ENCODE measurements at places on chromosomes 5 and 9.
A peak's percentile ranks its signal among the peaks of the same experiment; 100 is the strongest.

- no peak for ATAC-seq
Measured at GRCh38 chr9:92010705-92011536, 60.9 kb upstream of the ROR2 start.

GRCh38 chr5:776862-777711 lies 7.4 kb downstream of the ZDHHC11B start:
- ATAC-seq, result no peak

DNA sequence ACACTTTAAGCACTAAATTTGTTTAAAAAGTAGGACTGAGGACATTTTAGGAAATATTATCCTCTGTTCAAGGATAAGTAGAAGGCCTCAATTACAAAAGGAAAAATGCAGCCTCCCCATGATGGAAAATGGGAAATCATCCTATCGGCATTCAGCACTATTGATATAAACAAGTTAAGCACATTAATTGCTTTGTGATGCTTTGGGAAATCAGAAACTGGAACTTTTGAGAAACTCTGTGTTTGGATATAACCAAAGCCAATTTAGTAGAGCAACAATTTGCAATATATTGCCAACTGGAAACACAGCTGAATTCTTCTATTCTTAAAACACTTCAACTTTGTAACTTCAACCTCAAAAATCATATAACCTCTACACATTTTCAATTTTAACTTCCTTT lies 65.2 kb upstream of the PTGER4 start:
- no peak for ATAC-seq

DNA sequence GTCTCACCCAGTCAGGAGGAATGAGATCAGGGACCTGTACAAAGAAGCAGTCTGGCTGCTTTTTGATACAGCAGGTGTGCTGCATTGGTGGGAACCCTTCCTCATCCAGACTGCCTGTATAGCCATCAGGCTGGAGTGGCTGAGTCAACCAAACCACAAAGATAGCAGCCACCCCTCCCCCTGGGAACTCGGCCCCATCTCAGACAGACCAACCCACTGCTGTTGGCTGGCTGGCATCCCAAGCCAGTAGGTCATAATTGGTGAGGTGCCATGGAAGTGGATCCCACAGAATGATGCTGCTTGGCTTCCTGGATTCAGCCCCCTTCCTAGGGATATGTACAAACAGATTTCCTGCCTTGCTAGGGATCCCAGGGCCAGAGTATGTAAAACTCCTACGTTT lies 60.9 kb downstream of the YTHDC2 start:
- ATAC-seq, result peak; percentile 82

- no peak for ATAC-seq
Measured at GRCh38 chr5:107985144-107985543, 314.4 kb upstream of the EFNA5 start.

DNA sequence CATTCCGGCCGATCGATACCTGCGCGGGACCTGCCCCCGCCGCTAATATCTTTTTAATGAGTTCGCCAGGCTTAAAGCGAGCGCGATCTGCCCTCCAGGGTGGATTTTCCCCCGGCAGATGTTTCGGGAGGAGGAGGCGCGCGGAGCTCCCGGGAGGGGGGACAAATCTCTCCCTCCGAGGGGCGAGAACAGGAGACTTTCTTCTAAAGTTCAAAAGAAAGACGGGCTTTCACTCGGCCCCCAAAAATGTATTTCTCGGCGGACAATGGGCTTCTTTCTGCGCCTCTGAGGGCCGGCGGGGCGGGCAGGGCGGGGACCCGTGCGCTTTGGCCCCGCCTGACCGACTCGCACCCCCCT lies 4.1 kb upstream of the PRDM12 start:
- no peak for ATAC-seq

GRCh38 chr5:81779125-81779915 lies 28.4 kb upstream of the SSBP2 start:
- peak; percentile 84 for ATAC-seq

GRCh38 chr9:103941104-103941503 lies 153.0 kb upstream of the SMC2 start:
- ATAC-seq, result no peak

DNA sequence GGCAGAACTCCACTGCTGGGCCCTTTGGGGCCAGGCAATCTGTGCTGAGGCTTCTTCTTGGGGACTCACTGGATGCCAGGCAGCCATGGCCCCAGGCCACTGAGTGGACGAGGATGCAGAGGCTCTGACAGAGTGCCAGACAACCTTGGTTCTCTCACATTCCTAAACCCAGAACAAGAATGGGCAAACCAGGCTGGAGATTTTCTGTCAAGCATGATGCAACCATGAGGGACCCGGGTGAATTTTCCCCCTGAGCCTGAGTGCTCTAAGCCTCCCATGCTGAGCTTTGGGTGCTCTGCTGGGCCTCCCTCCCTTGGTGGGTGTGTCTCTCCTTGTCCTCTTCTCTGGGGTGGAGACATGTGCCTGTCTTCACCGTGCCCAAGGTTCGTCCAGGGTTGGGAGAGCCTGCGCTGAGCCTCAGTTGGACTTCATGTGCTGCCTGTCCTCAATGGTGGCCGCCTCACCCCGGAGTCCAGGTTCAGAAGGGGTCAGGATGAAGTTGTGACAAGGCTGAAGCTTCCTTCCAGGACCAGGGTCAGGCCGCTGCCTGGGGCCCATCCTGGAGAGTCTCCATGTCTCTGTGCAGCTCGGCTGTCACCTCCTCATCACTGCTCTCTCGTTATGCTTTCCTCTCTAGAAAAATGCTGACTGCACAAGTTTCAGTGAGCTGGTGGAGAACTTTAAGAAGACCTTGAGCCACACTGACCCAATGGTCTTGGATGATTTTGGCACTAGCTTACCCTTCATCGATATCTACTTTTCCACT lies 24.1 kb downstream of the PITX1 start:
- ATAC-seq, result no peak

GRCh38 chr9:128685636-128686489 lies 3.2 kb upstream of the SET start:
- ATAC-seq, result no peak

DNA sequence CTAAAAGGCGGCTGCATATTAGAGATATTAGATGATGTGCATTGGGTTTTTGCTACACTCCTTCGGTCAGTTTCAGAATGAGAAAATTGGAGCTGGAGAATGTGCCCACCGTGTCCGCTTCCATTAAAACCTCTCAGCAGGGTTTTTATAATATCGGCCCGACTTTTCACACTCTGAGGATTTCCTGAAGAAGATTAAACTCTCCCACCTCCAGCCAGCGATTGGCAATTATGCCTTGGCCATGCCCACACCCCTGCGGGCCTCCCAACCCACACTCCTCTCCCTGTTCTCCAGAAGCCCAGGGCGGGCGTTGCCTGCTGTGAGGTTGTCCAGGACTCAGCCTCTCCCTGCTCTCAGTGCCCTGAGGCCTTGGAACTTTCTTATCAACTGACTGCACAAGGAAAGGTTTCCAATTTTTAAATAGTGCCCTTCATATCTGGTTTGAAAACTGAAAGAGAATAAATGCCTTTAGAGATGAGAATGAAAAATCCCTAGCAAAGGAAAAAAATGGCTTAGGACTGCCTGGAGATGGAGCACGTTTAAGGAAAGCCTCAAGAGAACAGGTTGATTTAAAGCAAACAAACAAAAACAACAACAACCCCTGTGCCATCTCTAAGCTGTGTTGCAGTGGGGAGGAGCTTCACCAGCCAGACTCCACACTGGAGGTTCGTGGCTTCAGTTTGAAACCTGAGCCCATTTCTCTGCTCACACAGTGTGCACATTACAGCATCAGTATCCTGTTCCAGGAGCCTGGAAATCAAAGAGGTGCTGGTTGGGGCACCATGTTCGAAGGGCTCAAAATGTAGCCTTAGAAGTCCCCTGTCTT lies 292.9 kb downstream of the NSG2 start:
- ATAC-seq, result peak; percentile 80

- no peak for ATAC-seq
Measured at GRCh38 chr5:80048084-80048780, 13.1 kb downstream of the THBS4 start.

GRCh38 chr9:75105019-75105540 lies 16.8 kb downstream of the OSTF1 start:
- ATAC-seq, result no peak

DNA sequence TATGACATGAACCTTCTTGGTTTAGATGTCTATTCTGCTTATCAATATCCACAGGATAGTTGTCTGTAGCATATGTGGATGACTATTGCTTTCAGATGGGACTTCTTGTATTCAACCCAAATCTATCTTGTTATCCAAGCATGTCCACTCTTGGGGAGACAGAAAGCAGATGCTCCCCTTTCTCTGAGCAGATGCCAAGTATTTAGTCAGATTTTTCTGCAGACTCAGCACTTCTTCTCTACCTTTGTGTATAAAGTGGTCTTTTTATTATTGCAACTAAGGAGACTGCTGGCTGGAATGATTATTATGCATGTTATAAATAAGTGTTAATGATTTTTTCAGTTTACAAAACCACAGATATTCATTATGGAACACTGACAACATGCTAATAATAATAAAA lies 45.1 kb upstream of the ASTN2 start:
- no peak for ATAC-seq

- no peak for ATAC-seq
Measured at GRCh38 chr5:618450-618849, 6.3 kb downstream of the CEP72 start.

- peak; percentile 40 for ATAC-seq
Measured at GRCh38 chr5:174086751-174087150, 41.2 kb downstream of the NSG2 start.

DNA sequence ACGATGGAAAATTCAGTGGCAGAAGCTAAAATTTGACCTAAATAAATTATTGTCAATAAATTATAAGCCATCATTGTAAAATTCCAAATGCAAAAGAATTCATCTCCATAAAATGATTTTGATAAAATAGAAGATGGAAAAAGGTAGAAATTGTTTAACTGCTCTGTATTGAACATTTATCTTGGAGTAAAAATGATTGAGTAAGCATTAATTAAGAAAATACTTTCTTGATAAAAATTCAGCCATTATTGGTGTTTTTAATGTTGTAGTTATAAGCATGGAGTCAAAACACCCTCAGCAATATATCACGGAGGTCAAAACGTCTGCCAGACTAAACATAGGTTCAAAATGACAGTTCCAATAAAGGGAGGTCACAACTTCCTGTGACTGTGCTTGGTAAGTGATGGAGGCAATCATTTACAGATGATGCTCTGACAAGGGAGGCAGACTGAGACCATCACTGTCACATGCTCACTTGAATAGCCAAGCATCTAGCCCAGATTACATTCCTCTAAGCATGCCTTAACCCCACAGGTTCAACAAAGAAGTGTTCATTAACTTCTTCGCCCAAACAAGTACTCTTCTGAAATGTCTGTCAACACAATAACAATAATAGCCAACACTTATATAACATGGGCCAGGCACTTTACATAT lies 69.5 kb downstream of the SH3TC2 start:
- ATAC-seq, result no peak

DNA sequence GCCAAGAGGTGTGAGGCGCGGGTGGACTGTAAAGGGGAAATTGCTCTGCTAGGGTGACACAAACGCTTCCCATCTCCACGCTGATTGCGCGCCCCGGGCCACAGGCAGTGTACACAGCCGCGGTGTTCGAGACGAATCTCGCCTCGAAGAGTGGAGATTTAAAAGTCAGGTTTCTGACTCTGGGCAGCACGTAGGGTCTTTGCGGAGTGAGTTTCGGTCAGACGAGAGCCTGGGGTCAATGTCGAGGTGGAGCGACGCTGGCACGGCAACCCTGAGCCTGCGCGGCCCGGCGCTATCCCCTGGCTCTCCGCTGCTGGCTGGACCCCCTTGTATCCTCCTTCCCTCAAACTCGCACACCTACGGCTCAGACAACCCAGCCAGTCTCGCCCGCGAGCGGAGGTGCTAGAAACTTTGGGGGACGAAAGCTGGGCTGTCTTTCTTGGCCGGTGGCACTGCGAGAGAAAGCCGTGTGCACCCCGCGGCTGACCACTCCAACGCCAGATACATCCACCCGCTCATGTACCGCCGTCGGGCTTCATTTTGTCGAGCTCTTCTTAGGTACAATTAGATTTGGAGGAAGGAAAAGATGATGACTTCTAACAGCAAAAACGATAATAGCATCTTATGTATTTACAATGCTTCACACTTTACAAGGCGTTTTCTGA lies 5.4 kb upstream of the FOXB2 start:
- ATAC-seq, result no peak

GRCh38 chr9:75152416-75152815 lies 64.1 kb downstream of the OSTF1 start:
- ATAC-seq, result no peak

DNA sequence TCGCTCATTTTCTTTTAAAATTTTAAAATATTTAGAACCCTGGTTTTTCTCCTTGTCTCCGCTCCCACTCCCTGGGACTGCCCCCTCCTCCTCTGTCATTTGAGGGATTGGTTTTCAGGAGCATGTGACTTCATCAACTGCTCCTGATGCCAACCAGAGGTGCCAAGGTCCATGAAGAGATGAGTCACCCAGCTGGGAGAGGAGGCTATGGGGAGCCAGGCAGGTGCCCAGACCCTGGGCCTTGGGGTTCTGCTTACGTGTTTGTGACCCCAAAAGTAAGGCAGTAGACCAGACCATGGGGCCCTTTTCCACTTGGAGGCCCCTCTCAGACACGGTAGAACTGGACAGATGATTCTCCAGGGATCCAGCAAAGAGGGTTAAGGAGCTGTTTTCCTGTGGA lies 167.0 kb downstream of the FGF18 start:
- ATAC-seq, result no peak

GRCh38 chr9:98406469-98406868 lies 151.0 kb upstream of the TBC1D2 start:
- no peak for ATAC-seq

DNA sequence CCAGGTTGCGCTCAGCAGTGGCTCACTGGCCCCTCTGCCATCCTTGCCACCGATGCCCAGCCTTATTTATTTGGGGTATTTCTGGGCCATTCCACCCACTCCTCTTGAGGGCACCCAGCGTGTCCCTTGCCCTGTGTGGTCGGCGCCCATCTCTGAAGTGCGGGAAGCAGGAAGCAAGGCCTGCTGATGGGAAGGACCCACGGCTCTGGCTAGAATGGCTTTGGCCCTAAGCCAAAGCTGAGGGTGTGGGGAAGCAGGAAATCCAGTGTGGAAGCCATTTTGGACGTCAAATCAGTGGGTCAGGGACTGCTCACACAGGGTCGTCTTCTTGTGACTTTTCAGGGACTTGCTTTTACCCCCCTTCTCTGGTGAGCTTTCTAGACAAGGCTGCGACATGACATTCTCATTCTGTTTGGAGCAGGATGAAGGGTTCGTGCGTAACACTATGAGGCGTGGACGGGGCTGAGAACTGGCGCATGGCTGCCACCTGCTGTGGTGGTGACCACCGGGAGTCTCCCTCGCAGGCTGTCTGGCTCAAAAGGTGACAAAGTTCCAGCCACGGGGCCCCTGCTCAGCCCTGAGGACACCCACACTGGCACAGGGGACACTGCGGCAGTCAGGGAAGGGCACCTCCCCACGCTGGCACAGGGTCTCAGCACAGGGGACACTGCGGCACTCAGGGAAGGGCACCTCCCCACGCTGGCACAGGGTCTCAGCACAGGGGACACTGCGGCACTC lies 50.7 kb upstream of the NKD2 start:
- no peak for ATAC-seq

DNA sequence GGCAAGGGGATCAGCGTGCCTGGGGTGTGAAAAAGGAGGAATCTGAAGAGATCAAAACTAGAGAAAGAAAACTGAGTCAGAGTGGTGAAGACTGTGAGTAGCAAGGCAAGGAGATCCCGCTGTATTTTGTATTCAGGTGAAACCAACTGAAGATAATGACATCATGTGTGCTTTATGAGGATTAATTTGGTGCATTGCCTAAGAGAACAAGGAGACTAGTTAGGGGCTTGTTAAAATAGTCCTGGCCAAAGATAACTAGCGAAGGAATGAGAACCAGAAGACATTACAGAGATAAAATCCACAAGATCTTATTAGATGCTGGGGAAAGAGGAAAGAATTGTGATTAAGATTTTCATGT lies 16.9 kb upstream of the GPX3 start:
- ATAC-seq, result no peak
